ENCODE measurements at places on chromosomes 12 and 14.

GRCh38 chr14:97080991-97081390 is 283.8 kb downstream of the VRK1 start:
- no peak for DNase-seq

DNA sequence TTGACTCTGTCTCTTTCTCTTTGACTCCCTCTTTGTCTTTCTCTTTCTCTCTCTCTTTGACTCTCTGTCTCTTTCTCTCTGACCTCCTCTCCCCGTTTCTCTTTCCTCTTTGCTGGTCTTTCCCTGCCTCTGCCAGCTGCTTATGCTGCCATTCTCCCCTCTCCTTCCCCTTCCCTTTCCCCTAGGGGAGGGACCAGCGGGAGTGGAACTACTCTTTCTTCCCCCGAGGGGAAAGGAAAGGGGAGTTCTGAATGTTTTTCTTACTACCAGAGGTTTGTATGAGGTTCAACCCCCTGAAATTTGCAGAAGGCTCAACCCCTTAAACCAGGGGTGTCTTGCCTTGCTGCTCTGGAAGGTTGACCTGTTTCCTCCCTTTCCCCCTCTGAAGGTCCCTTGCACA is 24.7 kb upstream of the RNASE1 start:
- DNase-seq: no peak

GRCh38 chr12:43094886-43095575 is 457.0 kb downstream of the ADAMTS20 start:
- DNase-seq: no peak

DNA sequence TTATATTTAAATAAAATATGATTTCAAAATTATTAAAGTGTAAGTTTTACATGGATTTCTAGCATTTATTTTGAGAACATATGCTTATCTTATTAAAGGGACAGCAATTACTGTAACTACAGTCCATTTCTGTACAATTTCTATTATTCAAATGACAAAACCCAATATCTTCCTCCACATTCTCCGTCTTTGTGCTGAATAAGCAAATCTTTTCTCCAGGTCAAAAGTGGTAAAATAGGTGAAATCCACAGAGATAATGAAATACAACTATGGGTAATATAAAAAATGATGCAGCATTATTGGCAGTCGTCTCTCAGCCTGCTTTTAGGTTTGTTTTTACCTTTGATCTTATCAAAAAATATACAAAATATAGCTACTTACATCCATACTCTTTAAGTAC is 79.4 kb upstream of the OTX2 start:
- no peak for DNase-seq

DNA sequence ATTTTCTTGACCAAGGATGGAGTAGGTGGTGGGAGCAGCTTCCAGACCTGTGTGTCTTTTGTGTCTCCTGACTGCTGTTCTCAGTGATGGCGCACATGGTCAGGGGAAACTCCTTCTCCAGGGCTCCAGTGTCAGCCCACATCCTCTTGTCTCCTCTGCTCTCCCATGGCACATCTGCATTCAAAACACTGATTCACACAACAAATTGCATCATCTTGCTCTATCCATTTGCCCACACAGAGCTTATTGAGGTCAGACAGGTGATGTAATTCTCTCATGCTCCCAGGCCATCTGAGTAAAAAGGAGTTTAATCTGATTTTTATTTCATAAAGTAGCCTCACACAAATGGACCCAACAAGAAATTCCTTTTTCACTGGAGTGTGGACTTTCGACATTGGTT is 21.8 kb upstream of the TMEM132C start:
- no peak for DNase-seq

DNA sequence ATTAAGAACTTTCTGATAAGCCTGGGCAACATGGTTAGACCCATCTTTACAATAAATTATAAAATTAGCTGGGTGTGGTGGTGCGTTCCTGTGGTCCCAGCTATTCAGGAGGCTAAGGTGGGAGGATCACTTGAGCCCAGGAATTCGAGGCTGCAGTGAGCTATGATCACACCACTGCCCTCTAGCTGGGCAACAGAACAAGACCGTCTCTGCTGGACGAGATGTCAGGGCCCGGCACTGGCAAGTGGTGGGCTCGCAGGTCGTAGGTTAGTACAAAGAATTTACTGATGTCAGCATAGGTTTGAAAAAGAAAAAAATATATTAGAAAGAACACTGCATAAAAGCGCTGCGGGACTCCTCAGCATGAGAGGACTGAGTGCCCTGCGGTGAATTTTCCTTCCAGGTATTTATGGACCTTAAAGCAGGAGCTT is 15.7 kb upstream of the VSIG10 start:
- no peak for DNase-seq

All from posterior cingulate gyrus (tissue), 11 donors.